Left renal pelvis (tissue), 4 donors: ENCODE measurements at places on chromosomes 7 and 10. TPM values are rescaled to one million over a fixed set of nuclear protein-coding genes. Genes with fewer than 3 reads are reported as not detected.

NEUROG3 gene
- polyA plus RNA-seq: not detected

CYP2C9 gene
- 3.5 TPM for polyA plus RNA-seq

TYW1B gene
- 3.4 TPM for polyA plus RNA-seq

KMT2C gene
- polyA plus RNA-seq: 39.3 TPM

ZPBP gene
- 0.50 TPM for polyA plus RNA-seq

NOS3 gene
- polyA plus RNA-seq: 15.2 TPM

CREB5 gene
- 31.6 TPM for polyA plus RNA-seq

CLDN3 gene
- polyA plus RNA-seq: 28.6 TPM

FBXL13 gene
- 2.5 TPM for polyA plus RNA-seq

GNAT3 gene
- polyA plus RNA-seq: not detected

LRRD1 gene
- 0.40 TPM for polyA plus RNA-seq

HEPACAM2 gene
- polyA plus RNA-seq: 5.1 TPM

CCNJ gene
- polyA plus RNA-seq: 12.9 TPM

HOXA10 gene
- 161 TPM for polyA plus RNA-seq

SUN3 gene
- polyA plus RNA-seq: not detected

JAKMIP3 gene
- polyA plus RNA-seq: 0.26 TPM

ATRNL1 gene
- polyA plus RNA-seq: 20.9 TPM

GBX1 gene
- 0.34 TPM for polyA plus RNA-seq

GARIN1A gene
- 1.3 TPM for polyA plus RNA-seq

IGFBP3 gene
- 109 TPM for polyA plus RNA-seq

CRYGN gene
- 3.5 TPM for polyA plus RNA-seq

DNTT gene
- polyA plus RNA-seq: 0.23 TPM

MMP21 gene
- 0.49 TPM for polyA plus RNA-seq

RAMP3 gene
- polyA plus RNA-seq: 11.4 TPM

CDH23 gene
- 1.6 TPM for polyA plus RNA-seq

SMURF1 gene
- polyA plus RNA-seq: 16.8 TPM

SFTPA1 gene
- 0.40 TPM for polyA plus RNA-seq

MGMT gene
- 16.4 TPM for polyA plus RNA-seq

THSD7A gene
- polyA plus RNA-seq: 87.2 TPM

LRRC4 gene
- 8.5 TPM for polyA plus RNA-seq

DTX2 gene
- 6.2 TPM for polyA plus RNA-seq

SRGN gene
- 45.6 TPM for polyA plus RNA-seq

PPP1R3C gene
- polyA plus RNA-seq: 52.5 TPM
